Stimulated activated CD8-positive, alpha-beta memory T cell treated with anti-CD3 and anti-CD28 coated beads, Interleukin-4, amount 100 ng/mL, for 4 hours (primary cell): ENCODE measurements at places on chromosomes 6 and 20.

DNA sequence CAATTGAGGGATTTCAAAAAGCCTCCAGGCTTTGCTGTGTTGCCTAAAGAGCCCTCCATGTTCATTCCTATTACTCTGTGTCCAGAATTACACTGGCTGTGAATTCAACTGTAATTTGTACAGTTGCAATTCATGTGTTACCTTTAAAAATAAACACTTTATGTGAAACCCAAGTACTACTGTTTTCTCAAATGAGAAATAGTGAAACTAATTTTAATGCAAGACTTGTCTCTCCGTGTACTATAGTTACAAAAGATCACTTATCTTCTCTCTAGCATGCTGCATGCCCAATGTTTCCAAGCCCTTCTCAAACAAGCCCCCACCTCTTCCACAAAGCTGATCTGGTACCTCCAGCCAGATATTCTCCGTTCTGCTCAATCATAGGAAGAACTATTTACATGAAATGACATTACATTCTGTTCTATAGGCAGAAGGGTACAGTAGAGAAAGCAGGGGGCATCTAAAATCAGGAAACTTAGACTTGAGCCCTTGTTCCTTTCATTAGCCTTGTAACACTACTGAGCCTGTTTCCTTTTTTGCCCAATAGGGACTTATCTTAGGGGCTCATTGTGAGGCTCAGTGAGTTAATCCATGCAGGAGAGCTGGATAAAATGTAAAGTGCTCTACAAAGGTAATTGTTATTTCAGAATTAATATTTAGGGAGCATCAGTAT is 12.3 kb upstream of the COL9A1 start:
- DNase-seq, result no peak

DNA sequence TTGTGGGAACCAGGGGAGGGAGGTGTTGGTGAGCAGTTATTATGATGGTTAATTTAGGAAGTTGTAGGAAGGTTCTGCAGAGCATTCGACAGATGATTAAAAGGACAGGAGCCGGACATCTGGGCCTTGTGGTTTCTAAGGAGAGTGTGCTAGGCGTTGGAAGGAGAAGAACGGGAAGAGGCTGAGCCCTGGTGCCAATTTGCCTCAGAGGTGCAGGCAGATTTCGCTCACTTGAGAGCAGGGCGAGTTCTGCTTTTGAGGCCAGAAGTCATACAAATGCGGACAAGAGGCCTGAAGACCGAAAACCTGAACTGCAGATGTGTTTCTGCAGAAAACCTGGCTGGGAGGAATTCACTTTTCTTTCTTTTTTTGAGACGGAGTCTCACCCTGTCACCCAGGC is 30.5 kb upstream of the RPS6KA2 start:
- DNase-seq, result no peak

DNA sequence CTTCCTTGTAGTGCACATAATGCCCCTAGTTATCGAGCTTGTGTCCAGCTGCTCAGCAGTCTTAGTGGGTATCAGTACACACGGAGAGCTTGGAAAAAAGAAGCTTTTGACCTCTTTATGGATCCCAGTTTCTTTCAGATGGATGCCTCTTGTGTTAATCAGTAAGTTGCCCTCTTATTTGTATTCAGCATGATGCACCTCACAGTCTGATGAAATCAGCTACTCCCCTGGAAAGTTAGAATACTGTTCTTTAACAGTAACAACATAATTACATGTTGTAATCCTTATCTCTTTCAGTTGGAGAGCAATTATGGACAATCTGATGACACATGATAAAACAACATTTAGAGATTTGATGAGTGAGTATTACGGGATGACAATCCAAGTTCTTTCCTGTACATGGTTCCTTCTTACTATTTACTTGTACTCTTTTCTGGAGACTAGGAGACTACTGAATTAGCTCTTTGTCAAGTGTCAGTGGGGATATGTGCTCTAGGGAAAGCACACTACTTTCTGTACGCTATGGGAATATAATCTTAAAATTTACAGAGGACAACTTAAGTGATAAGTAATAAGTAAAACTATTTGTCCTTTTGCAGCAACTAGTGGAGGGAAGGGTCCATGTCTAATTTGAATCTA is 39.1 kb downstream of the PGM3 start:
- no peak for DNase-seq

DNA sequence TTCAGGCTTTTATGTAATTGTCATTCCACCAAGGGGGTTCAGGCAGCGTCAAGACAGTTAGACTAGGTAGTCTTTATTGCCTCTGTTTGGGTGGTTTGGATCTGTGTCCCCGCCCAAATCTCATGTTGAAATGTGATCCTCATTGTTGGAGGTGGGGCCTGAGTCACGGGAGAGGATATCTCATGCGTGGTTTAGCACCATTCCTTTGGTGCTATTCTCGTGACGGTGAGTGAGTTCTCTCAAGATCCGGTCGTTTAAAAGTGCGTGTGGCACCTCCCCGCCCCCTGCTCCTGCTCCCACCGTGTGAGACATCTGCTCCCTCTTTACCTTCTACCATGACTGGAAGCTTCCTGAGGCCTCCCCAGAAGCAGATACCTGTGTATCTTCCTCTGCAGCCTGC is 51.3 kb upstream of the FOXC1 start:
- no peak for DNase-seq

- DNase-seq, result no peak
These were observed 176.2 kb upstream of the SASH1 start for GRCh38 chr6:148166339-148166968.

DNA sequence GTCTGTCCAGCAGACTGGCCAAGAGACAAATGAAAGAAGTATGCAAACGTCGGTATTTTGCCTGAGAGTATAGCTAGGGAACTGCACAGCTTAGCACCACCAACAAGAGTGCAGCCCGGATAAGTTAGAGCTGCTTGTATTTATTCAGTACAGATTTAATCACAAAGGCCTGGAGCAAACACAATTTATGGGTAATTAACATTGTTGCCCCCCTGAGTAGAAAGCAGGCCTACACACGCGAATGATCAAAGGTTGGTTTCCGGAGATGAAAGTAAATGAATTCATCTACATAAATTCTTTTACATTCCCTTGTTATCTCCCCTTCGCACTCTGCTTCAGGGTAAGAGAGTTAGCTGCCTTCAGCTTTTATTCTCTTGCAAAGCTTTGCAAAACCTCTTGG is 24.7 kb upstream of the CRISP1 start:
- DNase-seq, result no peak

- no peak for DNase-seq
These were observed 158.9 kb downstream of the TBXT start for GRCh38 chr6:166008441-166009369.

GRCh38 chr20:44600758-44601201 is 18.4 kb downstream of the PKIG start:
- DNase-seq, result no peak

DNA sequence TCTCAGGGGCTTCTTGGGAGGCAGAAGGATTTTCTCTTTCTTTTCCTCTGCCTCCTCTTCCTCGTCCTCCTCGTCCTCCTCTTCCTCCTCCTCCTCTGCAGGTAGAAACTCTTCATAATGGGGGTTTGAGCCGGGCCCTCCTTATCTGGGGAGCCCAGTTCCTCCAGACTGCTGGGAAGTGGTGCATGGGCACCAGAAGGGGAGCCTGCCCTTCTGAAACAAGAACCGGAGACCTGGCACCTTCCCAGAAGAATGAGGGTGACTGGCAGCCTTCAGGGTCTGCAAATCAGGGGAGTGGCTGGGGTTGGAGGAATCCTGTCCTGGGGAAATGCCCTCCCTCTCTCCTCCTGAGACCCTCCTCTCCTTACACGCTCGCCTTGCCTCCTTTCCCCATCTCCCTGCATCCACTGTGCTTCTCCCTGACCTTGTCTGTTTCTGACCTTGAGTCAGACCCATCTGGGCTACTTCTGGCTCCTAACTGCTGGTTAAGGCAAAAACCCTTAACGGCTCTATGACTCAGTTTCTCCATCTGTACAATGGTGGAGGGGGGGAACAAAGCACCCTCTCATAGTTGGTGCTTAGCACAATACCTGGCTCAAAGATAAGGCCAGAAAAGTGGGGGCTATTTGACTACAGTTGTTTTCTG is 1.7 kb downstream of the TULP1 start:
- DNase-seq, result no peak

DNA sequence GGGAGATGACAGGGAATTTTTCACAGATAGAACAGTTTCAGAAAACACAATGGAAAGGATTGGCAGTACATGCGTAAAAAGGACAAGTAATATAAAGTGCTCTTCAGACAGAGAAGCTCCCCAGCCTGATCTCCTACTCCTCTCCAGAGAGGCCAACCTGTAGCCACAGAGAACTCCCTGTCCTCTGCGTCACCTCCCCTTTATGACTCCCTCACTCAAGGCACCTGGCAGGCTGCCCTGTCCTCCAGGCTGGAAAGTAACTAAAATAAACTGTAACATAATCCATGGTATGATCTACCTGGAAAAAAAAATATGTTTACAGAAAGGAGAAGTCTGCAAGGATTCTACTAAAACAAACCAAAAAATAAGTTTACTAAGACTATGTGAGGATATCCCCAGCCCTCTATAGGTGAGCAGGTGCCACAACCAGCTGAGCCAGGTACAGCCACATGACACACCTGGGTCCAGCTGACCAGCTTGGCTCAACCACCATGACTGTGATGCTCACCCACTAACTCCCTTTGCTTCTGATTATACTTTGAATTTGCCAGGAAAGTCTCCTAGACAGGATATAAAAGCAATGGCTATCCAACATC is 29.2 kb downstream of the MBOAT1 start:
- DNase-seq, result no peak

DNA sequence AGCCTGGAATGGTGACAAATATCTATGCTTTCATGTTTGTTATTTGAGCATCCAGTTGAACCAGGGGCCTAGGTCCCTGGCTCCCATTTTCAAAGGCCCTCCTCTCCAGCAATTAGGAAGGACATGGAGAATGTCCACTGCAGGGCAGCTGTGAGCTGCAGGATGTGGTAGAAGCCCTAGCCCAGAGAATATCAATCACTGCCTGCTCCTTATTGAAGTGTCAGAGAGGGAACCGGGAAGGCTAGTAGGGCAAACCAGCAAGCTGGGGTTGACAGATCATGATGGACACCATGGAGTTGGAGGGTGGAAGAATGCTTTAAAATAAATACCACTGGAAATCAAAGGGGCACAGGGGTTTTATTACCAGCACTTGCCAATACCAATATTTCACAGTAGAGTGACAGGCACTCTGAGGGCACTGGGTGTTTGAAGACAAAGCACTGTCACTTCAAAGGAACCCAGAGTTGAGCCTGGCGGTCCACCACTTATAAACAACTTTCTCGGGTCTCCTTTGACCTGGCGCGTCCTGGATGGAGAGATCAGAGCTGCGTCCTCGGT is 47.7 kb downstream of the ZNF831 start:
- no peak for DNase-seq

GRCh38 chr20:48897305-48898010 is 24.1 kb upstream of the ARFGEF2 start:
- DNase-seq, result no peak

GRCh38 chr6:28884423-28885131 is 39.2 kb downstream of the TRIM27 start:
- no peak for DNase-seq

DNA sequence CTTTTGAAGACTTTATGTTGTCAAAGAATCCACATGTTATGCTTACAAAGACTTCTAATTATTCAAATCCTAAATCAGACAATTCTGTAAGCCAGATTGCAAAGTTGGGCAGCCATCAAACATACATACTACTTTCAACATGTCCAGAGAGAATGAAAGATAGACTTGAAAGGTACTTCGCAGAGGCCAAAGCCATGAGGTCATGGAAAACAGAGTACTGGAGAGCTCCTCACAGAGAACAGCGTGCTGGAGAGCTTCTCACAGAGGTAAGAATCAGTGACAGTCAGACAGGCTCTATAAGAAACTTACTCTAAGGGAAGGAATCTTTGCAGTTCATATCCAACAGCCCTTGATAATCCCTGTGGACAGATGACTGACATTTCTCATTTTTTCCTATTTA is 400.2 kb downstream of the GJA1 start:
- no peak for DNase-seq

DNA sequence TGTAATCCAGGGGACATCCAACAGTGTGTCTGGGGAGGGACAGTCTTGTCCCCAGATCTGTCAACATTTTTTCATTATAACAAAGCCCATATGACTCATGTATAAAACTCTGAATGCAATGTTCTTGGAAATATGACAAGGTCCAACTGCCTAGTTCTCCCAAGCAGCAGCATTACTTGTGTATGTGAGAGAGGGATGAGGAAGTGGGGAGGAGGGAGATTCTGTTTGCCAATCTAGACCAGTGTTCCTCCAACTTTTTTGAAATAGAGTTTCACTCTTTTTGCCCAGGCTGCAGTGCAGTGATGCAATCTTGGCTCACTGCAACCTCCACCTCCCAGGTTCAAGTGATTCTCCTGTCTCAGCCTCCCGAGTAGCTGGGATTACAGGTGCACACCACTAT is 394.8 kb downstream of the DHX35 start:
- DNase-seq, result no peak

DNA sequence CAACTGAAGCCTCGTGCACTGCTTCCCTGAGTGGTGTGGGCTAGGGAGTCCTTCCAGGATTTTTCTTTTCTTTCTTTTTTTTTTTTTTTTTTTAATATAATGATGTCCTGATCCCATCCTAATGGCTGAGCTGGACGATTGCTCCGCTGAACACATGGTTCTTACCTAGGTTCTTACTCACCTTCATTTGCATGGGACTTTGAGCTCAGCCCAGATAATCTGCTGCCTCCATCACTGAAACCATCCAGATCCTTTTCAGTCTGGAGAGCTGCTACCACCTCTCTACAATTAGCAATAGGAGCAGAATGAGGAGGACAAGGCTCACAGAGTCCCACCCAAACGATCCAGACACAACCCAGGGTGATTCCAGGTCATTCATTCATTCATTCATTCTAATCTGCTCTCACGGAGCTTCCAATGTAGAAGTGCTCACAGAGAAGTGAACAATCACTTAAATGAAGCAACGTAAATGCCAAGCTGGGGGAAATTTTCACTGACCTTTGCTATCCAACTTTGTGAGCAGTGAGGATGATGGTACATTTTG is 246.3 kb upstream of the RREB1 start:
- DNase-seq, result no peak

DNA sequence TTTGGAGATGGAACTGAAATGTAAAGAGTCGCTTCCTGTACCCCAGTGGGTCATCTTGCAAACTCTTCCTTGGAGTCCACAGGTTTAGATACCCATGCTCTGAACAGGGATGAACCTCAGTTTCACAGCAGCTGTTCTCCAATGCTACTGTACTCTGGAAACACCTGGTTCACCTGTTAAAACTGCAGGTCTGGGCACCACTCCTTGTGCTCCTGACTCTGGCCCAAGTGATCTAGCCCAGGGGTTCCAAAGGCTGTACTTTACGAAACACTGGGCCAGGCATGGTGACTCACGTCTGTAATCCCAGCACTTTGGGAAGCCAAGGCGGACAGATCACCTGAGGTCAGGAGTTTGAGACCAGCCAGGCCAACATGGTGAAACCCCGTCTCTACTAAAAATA is 102.1 kb downstream of the ATP9A start:
- DNase-seq, result no peak
